Stimulated activated CD4-positive, alpha-beta T cell treated with anti-CD3 and anti-CD28 coated beads, TNF-alpha, amount 100 ng/mL, for 24 hours (primary cell): ENCODE measurements at places on chromosomes 3 and 15.

- no peak for DNase-seq
Observed at GRCh38 chr15:83723216-83723615, 69.3 kb downstream of the ADAMTSL3 start.

DNA sequence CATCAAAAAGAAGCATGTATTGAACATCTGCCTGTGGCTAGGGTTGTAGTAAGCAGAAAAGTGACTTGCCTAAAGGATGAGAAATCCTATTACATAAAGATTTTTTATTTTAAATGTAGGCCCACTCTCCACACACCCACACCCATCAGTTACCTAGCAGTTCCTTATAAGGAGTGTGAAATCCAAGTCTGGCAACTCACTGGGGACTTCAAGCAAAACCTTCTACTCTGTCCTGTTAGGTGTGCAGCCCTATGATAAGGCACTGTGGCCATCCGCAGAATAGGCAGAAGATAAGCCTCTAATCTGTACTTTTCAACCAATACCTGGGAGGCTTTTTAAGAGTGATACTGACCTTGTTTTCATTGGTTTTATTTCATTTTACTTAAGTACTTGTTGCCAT is 52.7 kb upstream of the TJP1 start:
- DNase-seq, result no peak

GRCh38 chr15:69729167-69729748 is 276.6 kb downstream of the RPLP1 start:
- DNase-seq, result peak; percentile 64

GRCh38 chr3:160667452-160667851 is 9.5 kb upstream of the ARL14 start:
- no peak for DNase-seq

DNA sequence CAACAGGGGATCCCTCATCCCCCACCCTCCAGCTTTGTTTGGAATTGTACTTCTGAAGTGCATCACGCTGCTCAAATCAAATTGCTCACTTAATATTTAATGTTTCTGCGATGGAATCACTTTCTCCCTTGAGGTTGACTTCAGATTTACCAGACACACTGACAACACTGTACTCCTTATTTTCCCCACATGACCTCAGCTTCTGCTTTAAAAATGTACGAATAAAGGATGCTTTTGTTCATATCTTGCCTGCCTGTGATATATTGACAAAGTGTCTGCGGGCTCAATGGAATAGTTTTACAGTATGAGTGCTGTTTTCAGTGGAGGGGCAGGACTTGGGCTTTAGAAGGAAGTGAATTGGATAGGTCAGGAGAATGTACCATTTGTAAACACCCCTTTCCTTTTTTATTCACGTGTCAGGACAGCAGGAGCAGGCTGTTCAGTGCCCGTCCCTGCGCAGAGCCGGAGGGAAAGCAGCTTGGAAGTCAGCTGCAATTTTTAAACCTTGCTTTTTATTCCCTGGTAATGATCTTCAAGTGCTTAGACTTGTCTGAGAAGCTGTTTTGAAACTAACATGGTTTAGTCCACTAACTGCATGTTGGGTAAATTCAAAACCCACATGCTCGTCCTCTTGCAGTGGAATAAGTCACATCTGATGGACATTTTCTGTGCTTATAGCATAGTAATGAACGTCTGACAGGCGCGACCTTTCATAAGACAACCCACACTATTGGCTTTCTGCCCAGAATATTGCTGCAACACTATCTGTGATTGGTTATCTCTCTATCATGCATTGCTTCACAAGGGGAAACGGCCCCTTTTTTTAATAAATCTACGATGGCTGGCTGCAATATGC is 29.9 kb downstream of the MBNL1 start:
- DNase-seq, result peak; percentile 57

- DNase-seq, result no peak
Observed at GRCh38 chr3:53193466-53194209, 32.6 kb downstream of the PRKCD start.

GRCh38 chr3:30500666-30501399 is 105.6 kb upstream of the TGFBR2 start:
- no peak for DNase-seq

- no peak for DNase-seq
Observed at GRCh38 chr3:114242947-114243346, 5.6 kb upstream of the ZNF80 start.

DNA sequence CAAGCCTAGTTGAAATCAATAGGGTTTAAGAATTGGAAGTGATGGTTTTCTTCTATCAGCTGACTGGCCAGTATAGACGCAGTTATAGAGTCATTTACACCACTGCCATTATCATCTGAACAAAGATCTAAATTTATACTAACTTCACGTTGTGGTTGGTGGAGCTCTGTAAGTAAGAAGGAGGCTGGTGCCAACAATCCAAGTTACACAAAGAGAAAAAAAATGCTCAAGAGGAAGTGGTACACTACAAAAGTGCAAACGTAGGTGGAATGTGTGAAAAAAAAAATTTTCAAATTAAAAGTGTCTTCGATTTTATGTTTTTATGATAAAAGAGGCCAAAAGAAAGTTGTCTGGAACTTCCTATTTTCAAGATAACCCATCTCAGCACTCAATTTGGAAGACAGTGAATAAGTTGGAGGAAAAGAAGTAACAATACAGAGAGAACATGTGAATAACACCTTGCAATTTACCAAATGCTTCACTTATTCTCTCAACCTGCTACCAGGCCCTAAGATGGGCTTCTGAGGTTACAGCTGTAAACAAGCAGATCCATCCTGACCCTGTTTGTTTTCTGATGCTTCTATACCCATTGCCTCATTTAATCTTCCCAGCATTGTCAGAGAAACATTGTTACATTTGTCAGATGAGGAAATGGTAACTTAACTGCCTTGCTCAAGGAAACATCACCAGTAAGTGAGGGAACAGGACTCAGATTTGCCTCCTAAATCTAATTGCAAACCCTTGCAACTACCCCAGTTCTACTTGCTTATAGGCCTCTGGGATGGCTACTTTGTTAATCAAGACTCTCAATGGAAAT is 12.0 kb upstream of the TASOR start:
- DNase-seq, result no peak

DNA sequence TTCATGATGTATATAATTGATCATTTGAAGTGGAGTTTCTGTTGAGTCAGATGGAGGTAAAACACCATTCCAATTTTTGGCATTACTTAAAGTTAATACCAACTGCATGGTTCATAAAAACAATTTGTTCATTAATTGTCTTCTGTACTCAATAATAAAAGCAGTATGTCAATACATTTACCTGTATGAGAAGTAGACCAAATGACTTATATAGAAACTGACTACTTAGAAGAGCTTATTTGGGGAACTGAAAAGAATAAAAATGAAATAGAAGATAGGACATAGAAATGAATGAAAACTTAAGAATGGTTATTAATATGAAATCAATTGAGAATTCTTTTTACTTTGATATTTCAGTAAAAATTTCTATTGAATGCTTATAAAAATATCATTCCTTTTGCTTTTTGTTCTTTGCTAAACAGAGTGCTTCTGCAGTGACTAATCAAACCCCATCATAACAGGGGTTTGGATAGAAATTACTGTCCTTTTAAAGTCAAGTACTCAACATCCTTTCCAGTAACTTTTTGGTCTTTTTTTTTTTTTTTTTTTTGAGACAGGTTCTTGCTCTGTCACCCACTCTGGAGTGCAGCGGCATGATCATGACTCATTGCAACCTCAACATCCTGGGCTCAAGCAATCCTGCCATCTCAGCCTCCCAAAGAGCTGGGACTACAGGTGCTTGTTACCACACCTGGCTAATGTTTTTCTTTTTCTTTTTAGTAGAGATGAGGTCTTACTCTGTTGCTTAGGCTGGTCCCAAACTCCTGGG is 6.5 kb upstream of the CRYBG3 start:
- peak; percentile 22 for DNase-seq

DNA sequence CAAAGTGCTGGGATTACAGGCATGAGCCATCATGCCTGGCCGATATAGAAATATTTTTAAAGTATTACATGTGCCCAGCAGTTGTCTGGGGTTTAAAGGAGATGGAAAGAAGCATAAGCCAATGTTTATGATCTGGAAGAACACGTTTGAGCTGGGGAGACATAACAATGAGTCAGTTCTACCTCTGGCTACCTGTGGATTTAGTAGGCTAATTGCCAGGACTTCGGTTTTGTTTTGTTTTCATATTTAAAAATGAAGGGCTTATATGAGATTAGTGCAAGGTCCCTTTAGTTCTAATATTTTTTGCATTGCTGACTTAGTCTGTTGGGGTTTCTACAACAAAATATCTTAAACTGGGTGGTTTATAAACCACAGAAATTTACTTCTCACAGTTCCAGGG is 22.9 kb upstream of the TNFSF10 start:
- no peak for DNase-seq

GRCh38 chr15:89907289-89907688 is 5.5 kb downstream of the ARPIN start:
- DNase-seq, result no peak

- no peak for DNase-seq
Observed at GRCh38 chr3:150106740-150107428, 136.2 kb upstream of the PFN2 start.

- no peak for DNase-seq
Observed at GRCh38 chr3:134363381-134363755, 10.9 kb downstream of the AMOTL2 start.
